ENCODE measurements at places on chromosomes 13 and 19.

DNA sequence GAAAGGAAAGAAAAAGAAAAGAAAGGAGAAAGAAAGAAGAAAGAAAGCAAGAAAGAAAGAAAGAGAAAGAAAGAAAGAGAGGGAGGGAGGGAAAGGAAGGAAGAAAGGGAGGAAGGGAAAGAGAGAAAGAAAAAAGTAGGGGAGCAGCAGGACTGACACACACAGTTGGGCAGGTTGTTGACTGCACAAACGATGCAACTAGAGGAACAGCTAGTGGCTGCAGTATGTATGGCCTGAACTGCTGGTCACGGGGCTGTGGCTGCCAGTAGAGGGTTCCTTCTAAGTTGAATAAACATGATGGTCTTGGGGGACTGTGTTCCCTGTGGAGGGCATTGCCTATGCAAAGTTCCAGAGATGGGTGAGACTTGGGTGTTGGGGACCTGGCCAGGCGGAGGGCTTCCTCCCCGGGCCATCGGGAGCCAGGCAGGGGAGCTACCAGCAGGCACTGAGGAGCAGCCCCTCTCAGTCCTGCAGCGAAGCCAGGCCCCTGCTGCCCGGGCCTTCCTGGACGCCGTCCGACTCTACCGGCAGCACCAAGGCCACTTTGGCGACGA is 16.7 kb upstream of the COLGALT1 start:
- DNase-seq = no peak

DNA sequence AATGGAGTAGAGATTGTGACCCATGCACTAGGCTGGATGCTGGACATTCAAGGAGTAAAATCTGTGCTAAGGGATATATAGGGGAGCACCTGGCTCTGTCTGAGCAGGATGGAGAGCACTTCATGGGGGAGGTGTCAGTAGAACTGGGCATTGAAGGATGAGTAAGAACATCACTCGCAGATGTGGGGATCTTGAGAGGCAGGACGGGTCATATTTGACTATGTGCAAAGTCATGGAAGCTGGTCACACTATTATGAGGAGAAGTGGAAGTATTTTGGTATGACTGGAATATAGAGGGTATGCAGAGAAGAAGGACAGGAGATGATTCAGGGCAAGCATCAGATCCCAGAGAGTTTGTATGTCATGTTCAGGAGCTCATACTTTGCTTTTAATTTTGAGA is 62.9 kb upstream of the PCDH8 start:
- DNase-seq = no peak

GRCh38 chr19:56973713-56974555 is 133.4 kb upstream of the PEG3 start:
- no peak for DNase-seq

DNA sequence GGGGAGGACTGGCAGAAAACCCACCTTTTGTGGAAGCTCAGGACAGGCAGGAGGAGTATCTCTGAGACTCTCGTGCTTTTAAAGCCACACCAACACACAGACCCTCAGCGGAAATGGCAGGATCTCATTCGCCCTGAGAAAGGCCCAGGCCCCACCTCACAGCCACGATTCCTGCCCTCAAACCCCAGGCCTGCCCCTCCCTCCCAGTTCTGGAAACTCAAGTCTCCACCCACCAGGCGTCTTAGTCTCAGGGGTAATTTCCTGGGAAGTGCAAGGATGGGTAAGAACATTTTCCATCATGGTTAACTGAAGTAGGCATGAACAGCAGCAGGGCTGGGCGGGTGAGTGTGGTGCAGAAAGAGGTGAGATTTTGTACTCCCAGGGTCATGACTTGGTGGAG is 8.0 kb upstream of the PDE4C start:
- no peak for DNase-seq

GRCh38 chr19:48632692-48633147 is 4.5 kb downstream of the DBP start:
- no peak for DNase-seq

- DNase-seq = no peak
Measured at GRCh38 chr19:58248886-58249285, 20.2 kb downstream of the ZNF544 start.

- DNase-seq = no peak
Measured at GRCh38 chr19:36108684-36109083, 2.3 kb upstream of the OVOL3 start.

DNA sequence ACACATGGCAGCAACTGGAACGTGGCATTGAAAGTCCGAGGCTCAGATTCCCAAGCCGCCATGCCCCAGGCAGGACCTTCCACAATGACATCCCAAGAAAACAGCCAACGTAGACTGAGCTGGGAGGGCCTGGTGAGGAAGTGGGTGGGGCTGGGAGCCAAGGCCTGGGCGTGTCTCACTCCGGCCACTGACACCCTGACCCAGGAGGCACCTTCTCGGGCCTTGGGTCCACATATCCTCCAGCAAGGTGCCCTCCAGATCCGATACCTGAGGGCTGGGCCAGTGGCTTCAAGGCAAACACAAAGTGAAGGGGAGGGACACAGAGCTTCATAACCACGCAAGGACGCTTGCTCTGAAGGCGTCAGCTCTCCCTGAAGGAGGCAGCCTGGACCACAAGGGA is 43.0 kb downstream of the RAB20 start:
- no peak for DNase-seq

DNA sequence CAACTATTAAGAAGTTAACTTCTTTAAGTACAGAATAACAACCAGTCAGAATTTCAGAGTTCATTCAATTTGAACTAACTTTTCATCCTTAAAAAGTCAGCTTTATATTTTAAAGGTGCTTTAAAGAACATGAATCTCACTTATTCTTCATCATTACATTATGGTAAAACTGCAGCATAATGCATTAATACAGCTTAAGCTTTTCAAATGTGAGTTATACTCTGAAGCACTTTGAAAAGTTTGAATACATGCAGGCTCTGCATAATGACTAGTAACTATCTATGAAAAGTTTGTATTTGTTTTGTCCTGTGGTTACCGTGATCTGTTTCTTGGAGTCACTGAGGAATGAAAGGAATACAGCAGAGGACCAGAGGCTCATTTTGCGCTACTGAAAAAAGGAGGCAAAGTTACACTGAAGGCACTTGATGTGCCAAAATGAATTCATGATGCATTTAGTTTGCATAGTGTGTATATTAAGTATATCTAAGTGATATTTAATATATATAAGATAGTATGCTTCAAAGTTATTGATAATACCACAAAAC is 4.1 kb downstream of the PCDH17 start:
- DNase-seq = no peak

GRCh38 chr13:79481685-79482052 is 714 bp downstream of the NDFIP2 start:
- DNase-seq = no peak

DNA sequence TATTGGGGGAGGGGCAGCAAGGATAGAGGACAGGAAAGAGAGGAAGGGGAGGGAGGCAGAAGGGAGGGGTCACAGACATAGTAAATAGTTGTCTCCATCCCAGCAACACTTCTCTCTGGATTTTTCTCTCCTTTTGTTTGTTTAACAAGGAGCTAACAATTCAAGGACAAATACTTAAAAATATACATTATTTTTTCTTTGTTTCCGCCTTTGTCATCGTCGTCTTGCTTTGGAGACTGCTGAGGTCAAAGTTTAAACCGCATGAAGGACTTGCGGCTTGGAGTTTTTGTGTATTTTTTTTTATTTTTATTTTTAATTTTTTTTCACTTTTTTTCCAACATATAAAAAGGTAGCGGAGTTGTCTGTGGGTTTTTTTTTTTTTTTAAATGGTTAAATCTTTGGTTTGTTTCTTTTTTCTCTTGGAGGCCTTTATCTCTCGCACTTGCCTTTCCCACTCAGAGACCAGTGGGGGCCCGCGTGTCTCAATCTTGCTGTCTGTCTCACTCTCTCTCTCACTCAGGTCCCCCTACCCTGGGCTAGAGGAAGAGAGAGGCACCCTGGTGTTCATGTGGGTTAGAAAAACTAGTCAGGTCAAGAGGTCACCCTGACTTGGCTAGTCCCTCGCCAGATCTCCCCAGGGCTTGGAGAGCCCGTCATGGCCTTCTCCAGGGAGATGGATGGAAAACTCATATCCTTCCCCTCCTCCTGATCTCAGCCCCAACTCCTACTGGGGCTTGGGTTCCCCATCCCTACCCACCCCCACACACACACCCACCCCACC is 11.0 kb downstream of the ZNF574 start:
- no peak for DNase-seq

DNA sequence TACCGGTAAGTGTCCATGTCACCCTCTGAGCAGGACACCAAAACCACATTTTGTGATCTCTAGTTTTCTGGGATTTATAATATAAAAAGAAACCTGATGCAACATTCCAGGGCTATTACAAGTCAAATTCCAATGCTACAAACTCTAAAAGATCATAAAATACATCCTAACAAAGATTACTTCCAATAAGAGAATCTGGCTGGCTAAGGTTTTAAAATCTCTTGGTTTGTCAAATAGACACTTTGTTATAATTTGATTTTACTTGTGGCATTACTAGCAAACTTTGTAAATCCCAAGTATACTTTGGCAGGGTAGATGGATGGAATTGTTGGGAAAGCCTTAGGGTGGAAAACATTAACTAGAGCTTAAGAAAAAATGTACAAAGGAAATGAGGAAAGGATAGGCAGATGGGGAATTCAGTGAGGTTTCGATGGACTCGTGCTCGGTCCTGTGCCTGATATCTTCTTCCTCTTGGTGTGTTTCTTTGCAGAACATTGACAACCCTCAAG is 74.0 kb upstream of the POMP start:
- DNase-seq = no peak

GRCh38 chr19:35059799-35060091 is 18.2 kb downstream of the HPN start:
- no peak for DNase-seq

GRCh38 chr19:31260171-31260933 is 88.9 kb downstream of the TSHZ3 start:
- DNase-seq = no peak

- no peak for DNase-seq
Measured at GRCh38 chr19:7292950-7293761, 1.1 kb downstream of the INSR start.

- DNase-seq = no peak
Measured at GRCh38 chr13:29888306-29888705, 37.9 kb upstream of the UBL3 start.

- DNase-seq = no peak
Measured at GRCh38 chr19:37914908-37915307, 7.9 kb downstream of the SIPA1L3 start.

Measured in hippocampal formation (tissue), 2 donors.